ENCODE measurements at places on chromosomes 7 and 10.
A peak's percentile ranks its signal among the peaks of the same experiment; 100 is the strongest.

- DNase-seq = no peak
Measured at GRCh38 chr7:128453836-128454804, 1.6 kb upstream of the HILPDA start.

- DNase-seq = no peak
Measured at GRCh38 chr7:117775801-117776200, 97.4 kb downstream of the CTTNBP2 start.

DNA sequence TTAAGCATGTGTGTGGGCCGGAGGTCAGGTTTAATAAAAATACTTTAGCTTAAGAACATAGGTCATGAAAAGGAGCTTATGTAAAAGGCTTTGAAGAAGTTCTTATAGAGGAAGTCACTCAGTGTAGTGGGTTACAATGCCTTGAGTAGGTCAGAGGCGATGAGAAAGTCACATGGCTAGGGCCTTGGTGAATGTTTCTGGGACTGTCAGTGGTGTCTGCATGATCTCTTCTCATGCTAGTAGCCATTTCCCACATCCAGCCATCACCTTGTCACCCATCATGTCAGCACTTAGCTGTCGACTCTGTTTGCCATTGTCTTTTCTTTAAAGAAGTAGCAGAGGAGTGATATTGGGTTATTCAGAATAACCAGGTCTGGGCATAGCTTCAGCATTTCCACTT lies 236.6 kb downstream of the CDK14 start:
- no peak for DNase-seq

DNA sequence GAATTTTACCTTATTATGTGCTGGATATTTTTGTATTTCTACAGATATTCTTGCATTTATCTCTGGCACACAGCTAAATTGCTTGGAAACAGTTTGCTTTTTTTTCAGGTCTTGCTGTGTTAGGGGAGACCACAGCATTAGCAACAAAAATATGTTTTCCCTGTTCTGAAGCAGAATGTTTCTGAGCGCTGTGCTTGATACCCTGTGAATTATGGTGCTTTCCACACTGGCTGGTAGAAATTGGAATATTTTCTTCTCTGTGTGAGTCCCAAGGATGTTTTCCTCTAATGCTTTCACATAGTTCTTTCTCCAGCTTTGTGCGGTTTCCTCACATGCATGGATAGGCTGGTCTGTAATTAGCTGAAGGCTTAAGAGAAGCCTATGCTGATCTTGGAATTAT lies 651.6 kb upstream of the IGFBP3 start:
- DNase-seq = no peak

DNA sequence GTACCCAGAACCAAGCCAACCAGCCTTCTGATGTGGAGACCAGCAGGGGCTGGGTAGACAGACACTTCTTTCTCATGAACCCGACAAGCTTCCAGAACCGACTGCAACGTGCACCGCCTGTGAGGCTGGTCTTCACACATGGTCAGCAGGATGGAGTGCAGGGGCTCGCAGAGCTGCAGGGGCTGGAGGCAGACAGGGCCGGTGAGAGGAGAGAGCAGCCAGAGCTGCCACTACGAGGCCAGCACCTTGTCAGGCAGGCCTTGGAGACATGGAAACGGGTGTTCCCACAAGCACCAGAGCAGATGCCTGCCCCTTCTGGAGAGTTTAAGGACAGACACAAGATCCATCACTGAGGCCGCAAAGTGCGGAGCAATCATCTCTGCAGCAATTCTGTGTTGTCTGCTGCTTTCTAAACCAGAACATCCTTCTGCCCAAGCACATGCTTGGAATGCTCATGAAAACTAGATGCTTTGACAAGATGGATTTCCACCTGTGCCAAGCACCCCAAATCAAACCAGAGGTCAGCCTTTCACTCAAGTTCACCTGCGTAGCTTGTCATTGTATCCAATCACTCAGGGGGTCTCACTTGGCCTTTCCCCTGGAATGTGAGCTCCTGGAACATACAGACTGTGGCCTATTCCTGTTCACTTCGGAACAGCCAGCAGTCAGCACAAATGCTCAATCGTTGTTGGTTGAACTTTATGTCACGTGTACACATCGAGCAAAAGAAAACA lies 32.2 kb downstream of the FRMPD2 start:
- no peak for DNase-seq

DNA sequence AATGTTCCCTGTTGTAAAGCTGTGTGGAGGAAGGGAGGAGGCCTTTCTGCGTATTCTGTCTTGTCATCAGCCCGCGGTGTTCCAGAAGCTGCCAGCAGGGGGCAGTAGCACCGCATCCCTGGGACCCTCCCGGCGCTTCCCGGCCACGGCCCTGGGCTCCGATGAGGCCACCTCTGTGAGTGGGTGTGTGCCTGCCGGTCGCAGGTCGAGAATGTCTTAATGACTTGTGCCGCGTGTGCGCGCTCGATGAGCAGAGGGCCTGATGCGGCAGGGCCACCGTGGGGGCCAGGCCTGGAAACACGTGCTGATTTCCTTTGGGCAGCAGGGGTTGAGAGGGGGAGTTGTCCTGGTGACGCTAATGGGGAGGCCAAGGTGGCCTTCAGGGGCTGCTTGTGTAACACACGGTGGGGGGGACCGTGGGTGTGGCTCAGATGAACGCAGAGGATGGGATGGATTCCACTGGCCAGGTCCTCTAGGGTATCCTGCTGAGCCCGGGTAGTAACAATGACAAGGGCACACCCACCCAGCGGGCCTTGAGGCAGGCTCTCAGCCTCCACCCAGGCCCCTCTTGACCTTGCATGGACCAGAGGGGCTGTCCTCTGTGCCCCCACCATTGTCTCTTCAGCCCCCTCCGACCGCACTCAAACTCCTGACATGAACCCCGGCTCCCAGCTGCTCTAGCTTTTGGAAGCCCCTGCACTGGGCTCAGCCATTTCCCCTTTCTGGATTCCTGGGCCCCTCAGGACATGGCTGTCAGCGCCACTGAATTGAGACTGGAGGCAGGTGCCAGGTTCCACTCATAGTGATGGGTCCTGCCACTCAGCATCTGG lies 135.9 kb upstream of the PODXL start:
- no peak for DNase-seq

DNA sequence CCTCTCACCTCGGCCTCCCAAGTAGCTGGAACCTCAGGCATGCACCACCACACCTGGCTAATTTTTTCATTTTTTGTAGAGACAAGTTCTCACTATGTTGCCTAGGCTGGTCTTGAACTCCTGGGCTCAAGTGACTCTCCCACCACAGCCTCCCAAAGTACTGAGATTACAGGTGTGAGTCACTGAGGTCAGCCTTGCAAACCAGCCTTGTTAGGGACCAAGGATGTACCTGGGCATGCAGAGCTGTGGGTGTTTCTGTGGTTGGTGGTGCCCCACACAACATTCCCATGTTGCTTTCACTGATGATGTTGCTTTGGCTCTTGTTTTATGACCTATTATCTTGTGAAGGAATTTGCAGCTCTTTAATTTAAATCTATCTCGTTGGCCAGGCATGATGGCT lies 54.8 kb downstream of the OTUD1 start:
- DNase-seq = no peak

GRCh38 chr7:30148951-30149459 lies 14.2 kb downstream of the MTURN start:
- no peak for DNase-seq

DNA sequence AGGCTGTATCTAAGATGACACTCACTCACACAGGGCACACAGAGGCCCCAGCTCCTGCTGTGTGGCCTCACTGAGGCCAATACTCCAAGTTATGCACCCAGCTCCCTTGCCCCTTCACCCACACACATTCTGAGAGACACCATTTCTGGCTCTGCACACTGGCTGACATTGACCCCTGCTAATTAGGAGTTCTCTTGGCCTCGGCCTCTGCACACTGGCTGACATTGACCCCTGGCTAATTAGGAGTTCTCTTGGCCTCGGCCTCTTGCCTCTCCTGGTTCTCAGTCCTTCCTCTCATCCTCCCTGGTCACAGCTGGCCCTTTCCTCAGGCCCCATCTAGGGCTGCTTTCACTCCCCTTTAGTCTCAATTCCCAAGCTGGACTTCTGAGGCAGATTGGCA lies 97.3 kb downstream of the GRID1 start:
- DNase-seq = no peak

GRCh38 chr7:73423519-73424488 lies 9.8 kb upstream of the FZD9 start:
- no peak for DNase-seq

- no peak for DNase-seq
Measured at GRCh38 chr7:134935701-134936100, 50.6 kb upstream of the AGBL3 start.

GRCh38 chr10:43299579-43299978 lies 32.7 kb upstream of the RASGEF1A start:
- DNase-seq = no peak

GRCh38 chr10:6064119-6064518 lies 2.0 kb upstream of the IL2RA start:
- DNase-seq = no peak

DNA sequence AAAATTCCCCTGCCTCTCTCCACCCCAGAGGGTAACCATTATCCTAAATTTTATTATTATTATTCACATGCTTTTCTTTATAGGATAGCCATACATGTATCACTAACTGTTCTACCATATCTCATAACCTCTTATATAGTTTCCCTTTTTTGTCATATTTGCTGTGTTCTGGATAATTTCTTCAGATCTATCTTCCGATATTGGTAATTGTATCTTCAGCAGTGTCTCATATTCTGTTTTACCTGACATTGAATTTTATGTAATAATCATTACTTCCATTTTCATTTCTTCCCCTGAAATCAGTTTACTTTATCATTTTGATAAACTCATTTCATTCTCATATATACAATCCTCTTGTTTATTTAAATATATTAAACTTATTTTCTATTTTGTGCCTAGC lies 273.5 kb downstream of the ADK start:
- DNase-seq = no peak

GRCh38 chr7:88480271-88480670 lies 173.6 kb upstream of the STEAP4 start:
- DNase-seq = no peak

DNA sequence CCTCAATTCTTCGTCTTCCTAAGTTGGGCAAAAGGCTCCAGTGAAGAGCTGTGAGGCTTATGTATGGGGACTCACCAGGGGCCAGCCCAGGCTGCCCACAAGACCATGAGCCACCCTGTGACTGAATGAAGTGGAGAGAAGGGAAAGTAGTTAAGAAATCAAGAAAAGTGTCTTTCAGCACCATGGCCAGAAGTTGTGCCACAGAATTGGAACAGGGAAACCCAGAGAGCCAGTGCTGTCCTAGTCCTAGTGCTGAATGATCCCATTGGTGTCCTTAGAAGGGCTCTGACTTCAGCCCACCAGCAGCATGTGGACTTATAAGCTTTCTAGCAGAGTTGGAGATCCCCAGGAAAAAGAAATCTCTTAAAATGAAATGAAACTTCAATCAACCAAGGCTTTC lies 37.0 kb upstream of the CCSER2 start:
- DNase-seq = no peak

DNA sequence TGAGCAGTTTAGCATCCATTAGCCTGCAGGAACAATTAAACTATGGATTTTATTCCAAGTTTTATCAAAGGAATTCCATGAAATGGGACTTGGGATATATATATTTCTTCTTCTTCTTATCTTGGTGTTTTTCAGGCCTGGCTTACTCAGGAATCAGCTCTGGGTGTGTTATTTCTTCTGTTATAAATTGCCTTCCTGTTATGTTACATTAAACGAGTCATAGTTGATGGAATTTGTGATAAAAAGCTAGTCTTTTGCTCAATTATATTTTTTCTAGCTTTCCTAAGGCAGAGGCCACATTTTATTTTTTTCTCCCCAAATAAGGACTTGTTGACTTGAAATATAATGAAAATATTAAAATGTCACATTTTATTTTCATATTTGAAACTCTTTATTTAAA lies 141.3 kb downstream of the EPC1 start:
- no peak for DNase-seq

DNA sequence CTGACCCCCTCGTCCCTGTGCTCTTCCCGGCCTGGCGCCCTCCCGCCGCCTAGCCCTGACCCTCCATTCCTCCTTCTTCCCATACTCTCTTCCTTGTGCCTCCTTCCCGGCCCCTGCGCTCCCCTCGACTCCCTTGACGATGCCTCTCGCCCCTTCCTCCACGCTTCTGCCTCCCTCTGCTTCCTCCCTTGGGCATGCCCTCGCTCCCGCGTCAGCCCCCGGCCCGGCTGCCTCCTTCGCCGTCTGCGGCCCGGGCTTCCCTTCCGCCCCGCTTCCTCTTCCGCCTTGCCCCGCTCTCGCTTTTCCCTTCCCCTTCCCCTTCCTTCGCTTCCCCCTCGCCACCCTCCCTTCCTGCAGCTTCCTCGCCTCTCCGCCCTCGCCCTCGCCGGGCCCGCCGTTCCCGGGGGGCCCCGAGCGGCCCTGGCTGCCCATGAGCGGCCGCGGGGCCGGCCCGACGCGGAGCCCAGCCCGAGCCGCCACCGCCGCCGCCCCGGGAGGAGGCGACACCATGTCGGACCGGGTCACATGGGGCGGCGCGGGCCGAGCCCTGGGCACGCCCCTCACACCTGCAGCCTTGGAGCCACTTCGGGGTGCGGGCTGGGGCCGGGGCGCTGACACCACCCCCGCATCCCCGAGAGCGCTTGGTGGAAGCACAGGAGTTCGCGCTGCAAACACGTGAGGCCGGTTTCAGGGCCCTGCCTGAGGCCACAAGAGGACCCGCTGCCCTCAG lies at the start of gene FBXW4:
FBXW4 (minus strand) TSS at position 497 of the 730 bp plus-strand sequence; CDS start at position 432, 65 bp downstream.
- DNase-seq = peak; percentile 47

GRCh38 chr7:138935465-138936011 lies 45.7 kb downstream of the KIAA1549 start:
- no peak for DNase-seq

DNA sequence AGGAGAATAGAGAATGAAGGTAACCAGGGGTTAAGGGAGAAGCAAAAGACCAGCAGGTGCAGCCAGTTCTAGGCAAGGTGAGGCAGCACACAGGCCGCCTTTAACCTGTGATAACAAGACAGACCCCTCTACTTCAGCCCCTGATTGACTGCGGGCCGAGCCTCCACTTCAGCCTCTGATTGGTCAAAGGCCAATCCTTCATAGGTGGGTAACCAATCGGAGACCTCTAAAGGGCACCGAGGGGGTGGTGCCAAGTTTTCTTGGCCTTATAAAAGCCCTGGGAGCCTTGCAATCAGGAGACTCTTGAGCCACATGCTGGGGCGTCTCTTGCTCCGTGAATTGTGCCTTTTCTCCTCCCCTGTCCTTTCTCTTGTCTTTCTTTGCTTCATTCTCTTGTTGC lies 98.8 kb downstream of the ELFN1 start:
- DNase-seq = no peak

- DNase-seq = no peak
Measured at GRCh38 chr7:136652635-136653370, 215.6 kb upstream of the CHRM2 start.

All from stimulated activated CD8-positive, alpha-beta memory T cell treated with anti-CD3 and anti-CD28 coated beads, Interleukin-15, amount 100 ng/mL, for 1 hour (primary cell).